ENCODE measurements at places on chromosomes 6 and 20.

- peak; percentile 50 for DNase-seq
Observed at GRCh38 chr6:127515234-127515793, 3.8 kb downstream of the MTCL3 start.

DNA sequence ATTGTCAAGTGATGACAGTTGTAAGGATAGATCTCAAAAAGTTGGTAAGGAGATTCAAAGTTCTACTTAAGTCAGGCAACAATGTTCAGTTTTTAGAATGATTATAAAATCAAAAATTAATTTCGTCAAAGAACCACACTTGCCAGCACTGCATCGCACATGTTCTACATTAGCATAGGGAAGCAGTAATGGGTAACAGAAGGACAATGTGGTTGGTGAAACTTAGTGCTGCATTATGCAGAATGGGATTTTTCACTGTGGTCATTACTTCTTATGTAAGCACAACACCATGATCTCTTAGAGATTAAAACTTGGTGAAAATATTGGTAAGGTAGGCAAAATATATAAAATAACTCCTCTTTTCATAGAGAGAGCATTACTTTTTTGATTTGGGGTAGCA, 173.7 kb upstream of the THEMIS start:
- DNase-seq: no peak

- no peak for DNase-seq
Observed at GRCh38 chr6:132020138-132020581, 69.0 kb upstream of the CCN2 start.

DNA sequence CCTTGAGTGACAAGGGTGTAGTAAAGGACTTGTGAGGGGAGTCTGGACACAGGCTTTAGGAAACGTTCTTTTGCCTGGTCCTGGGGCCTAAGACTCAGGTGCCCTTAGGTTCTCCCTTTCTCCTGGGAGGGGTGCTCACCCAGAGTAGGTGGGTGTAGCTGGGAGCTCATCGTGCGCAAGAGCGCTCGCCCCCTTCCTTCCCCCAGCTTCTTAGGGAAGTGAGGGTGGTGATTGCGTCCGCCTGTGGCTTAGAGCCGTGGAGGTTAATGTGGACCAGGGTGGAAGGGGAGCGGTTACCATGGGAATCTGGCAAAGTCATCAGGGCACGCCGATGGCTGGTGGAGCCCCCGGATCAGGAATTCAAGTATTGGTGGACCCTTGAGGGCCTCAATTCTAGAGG, 3.3 kb upstream of the AARS2 start:
- DNase-seq: no peak

GRCh38 chr6:76681781-76682180, 609.3 kb upstream of the IMPG1 start:
- DNase-seq: no peak

DNA sequence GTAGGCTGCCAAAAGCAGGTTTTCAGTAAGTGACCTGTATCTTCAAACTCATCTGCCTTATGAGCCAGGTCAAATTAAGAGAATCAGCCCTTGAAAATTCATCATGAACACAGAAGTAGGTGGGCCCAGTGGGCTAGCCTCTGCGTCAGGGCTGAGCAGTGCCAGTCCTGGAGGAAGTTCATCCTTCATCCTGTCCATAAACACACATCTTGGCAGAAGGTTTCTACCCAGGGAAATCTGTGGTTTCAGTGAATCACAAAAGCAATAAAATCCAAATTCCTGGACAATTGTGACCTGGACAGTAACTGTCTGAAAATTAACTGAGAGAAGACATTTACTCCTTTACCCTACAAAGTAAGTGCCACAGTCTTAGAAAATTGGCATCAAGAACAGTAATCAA, 72.4 kb downstream of the ATG5 start:
- DNase-seq: no peak

- no peak for DNase-seq
Observed at GRCh38 chr20:50820515-50821256, 25.8 kb downstream of the BCAS4 start.

DNA sequence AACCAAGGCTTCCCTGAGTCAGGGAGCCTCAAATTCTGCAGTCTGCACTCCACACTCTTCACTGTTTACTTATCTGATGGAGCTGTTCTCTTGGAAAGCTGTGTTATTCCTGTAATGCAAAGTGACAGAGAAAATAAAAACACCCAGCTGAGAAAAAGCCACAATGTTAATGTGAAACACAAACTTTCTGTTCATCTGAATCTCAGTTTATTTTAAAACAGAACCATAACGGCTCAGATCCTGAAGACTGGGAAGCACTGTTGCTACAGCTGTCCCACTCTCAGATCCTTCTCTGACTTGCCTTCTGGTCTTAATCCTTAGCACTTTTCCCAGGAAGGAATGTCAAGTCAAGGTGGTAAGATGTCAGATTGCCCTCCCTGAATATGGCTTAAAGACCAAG, 736.6 kb downstream of the DHX35 start:
- DNase-seq: no peak

DNA sequence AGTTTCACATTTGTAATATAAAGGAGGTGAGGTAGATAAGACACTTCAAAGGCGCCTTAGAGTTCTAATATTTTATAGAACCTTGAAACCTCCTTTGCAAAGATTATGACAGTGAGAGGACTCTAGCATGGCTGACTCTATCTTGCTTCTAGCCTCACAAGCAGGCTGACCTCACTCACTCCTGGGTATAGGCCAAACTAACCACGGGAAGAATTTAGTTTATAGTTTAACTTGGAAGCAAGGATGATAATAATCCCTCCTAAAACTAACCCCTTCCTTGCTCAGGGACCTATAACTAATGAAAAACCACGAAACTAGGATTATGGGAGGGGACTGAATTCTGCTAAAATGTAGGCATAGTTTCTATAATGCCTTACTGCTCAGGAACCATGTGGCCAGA, 84.3 kb downstream of the FILIP1 start:
- DNase-seq: no peak

- DNase-seq: no peak
Observed at GRCh38 chr6:131954059-131954774, 3.0 kb upstream of the CCN2 start.

- no peak for DNase-seq
Observed at GRCh38 chr6:45196121-45196520, 132.0 kb upstream of the RUNX2 start.
